GM18507 (cell line): ENCODE measurements at places on chromosomes 11 and 22.

- no peak for DNase-seq
Observed at GRCh38 chr11:72598466-72598865, 75.8 kb downstream of the PDE2A start.

DNA sequence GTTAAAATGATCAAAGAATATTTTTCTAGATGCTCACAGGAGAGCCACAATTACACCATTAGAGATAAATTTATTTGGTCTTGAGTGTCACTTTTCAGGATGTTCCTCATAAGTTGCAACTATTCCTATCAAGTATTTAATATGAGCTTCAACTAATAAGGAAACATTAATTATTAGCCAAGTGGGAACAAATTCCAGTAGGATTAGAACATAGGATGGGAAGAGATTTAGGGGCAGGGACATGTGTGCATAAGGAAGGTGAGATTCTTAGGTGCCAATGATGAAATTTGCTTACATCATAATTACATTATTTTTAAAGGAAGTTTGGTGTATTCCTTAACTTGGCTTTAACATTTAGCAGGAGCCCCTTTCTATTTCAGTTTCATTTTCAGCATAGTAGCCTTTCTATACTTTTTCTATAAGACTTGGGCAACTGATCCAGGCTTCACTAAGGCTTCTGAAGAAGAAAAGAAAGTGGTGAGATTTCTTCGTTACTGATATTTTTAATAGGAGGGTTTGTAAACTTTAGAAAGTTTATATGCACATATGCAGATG lies 38.8 kb downstream of the CSRP3 start:
- no peak for DNase-seq

- DNase-seq, result no peak
Observed at GRCh38 chr22:45322873-45323525, 13.3 kb downstream of the FAM118A start.

DNA sequence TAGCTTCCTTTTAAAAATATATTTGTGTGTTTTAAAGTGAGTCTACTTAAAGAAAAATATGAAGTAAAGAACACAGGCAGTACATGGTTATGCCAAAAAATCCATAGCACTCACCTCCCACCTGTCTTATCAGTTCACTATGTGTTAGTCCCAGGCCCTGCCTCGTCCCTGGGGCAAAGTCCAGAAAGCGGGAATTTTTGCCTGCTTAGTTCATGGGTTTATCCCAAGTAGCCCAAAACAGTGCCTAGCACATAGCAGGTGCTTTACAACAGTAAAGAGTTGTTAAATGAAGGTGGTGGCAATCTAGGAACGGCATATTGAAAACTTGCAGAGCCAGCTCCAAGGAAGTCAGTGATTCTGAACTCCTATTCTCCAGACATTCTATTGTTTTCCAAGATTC lies 154.0 kb downstream of the MN1 start:
- DNase-seq, result no peak

- DNase-seq, result peak; percentile 65
Observed at GRCh38 chr22:39013942-39014722, at the start of gene APOBEC3C. TSS of gene APOBEC3C (plus strand) at chr22:39014257. CDS start at chr22:39014363, 106 bp downstream.

GRCh38 chr11:70116386-70117065 lies 38.4 kb downstream of the ANO1 start:
- no peak for DNase-seq

DNA sequence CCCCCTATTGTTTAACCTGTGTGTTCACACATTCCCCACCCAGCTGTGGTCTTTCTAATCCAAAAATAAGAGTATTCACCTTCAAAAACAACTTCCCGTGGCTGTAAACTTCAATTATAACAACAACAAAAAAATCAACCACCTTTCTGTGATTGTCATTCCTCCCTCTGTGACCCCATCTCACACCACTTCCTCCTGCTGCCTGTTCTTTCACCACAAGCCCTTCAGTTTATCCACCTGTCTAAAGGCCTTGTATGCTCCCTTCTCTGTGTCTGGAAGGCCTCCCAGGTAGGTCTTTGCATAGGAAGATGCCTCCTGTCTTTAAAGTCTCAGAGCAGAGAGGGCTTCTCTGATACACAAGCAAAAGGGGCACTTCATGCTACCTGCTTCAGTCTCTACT lies 707.7 kb downstream of the OPCML start:
- no peak for DNase-seq

- DNase-seq, result no peak
Observed at GRCh38 chr11:94946812-94947211, 26.5 kb downstream of the CWC15 start.

GRCh38 chr22:35483730-35484129 lies 56.9 kb upstream of the RASD2 start:
- no peak for DNase-seq

DNA sequence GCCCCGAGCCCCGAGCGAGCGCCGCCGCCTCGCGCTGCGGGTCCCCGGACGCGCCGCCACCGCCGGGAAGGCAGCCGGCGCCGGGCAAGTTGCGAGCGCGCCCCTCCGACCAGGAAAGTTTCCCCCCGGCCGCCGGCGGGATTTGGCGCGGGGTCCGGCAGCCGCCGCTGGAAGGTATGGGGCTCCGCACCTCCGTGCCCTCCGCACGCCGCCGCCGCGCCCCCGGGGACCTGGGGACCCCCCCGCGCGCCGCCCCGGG lies 281 bp downstream of the TSPAN18 start:
- DNase-seq, result no peak

GRCh38 chr22:34769361-34769760 lies 296.6 kb upstream of the ISX start:
- no peak for DNase-seq

DNA sequence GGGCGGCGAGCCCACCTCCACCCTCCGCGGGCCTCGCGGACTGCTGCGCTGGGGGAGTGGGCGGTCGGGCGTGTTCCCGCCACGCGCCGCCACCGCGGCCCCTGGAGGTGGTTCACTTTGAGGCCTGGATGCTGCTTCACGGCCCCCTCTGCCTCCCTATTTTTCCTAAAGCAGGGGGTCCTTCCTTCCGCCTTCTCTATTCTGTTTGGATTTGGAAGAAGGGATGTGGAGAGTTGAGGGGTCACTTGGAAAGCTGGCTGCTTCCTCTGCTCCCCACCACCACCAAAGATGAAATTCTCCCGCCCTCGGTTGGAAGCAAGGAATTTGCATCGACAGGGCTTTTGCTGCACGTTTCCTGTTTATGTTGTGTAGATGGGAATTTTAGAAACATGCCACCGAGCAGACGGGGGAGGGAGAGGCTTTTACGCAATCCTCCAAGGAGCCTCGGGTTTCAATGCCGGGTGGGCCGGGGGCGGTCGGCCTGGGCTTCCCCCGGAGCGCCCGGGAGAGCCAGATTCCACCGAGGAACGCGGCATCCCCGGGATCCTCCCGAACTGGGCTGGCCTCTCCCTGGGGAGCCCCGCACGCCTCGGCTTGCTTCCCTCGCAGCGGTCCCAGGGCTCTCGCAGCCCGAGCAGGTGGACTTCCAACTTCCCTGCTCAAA lies 403 bp upstream of the SBF2 start:
- no peak for DNase-seq

GRCh38 chr11:14537134-14537599 lies 17.0 kb upstream of the PSMA1 start:
- peak; percentile 18 for DNase-seq
